Fibroblast of villous mesenchyme (primary cell): ENCODE measurements at places on chromosomes 11 and 22. TPM values are rescaled to one million over a fixed set of nuclear protein-coding genes. Genes with fewer than 3 reads are reported as not detected.
A peak's percentile ranks its signal among the peaks of the same experiment; 100 is the strongest.

GRCh38 chr22:20446383-20446970 is 8.9 kb upstream of the SCARF2 start:
- DNase-seq, result no peak

DNA sequence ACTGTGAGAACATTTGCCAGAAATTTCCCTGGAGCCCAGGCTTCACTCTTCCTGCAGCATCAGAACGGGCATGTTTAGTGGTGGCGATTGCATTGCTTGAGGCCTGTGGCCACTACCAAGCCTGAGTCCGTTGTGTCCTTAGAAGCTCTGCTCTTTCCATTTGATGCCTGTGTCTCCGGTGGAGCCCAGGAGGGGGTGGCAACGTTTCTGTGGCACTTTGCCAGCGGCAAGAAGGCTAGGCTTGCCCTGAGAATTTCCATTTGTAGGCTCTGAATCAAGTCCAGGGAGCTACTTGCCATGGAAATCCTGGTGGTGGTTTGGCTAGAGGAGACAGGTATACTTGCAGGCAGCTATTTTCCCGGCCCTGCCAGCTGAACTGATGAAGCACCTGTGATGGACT is 47.1 kb downstream of the ADAMTS8 start:
- no peak for DNase-seq

GRCh38 chr11:79200398-79201070 is 240.3 kb downstream of the TENM4 start:
- DNase-seq, result no peak

DNA sequence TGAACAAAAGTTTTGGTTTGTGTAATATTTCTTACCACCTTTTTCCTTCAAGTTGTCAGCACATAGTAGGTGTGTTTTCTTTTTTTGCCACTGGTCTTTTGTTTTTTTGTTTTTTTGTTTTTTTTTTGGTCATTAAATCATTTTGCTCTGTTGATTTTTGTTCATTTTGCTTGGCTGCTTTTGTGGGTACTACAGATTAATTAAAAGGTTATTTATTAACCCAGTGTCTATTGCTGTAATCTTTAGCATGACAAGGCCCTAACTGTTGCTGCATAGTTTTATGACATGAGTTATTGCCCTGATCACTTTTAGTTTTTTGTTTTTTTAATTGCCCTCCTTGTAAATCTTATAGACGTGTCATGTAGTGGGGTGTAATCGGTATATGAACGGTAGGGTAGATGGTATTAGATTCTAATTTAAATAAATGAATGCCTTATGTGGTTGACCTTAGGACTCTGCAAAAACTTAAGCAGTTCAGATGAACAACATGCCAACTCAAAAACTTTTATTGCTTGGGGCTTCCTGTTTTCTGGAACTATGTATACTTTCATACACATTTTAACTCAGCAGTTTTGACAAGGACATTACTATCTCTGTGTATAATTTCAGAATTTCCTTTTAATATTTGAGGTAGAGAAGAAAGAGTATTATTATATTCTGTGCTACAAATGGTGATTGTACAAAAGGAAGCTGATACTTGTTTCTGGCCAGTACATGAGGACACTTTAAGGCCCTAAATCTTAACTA is 7.9 kb downstream of the EWSR1 start:
- peak; percentile 4 for DNase-seq

DNA sequence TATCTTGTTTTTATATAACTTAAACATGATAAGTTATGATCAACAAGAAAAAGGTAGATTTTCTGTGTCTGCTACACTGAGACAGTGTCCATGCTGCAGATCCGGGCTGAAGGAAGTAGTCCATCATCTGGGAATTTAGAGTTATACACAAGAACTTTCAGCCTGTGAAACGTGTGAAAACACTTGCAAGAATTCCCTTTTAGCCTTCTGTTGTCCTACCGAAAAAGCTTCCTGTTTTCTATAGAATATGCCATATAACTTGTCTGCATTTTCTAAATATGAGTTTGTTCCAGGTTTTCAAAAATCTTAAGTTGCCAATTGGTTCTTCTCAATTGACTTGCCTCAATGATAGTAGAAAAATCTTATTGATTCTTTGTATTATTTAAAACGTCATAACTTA is 64.4 kb upstream of the MYO18B start:
- DNase-seq, result no peak

GRCh38 chr11:13207665-13208594 is 69.7 kb upstream of the BMAL1 start:
- peak; percentile 91 for DNase-seq

DNA sequence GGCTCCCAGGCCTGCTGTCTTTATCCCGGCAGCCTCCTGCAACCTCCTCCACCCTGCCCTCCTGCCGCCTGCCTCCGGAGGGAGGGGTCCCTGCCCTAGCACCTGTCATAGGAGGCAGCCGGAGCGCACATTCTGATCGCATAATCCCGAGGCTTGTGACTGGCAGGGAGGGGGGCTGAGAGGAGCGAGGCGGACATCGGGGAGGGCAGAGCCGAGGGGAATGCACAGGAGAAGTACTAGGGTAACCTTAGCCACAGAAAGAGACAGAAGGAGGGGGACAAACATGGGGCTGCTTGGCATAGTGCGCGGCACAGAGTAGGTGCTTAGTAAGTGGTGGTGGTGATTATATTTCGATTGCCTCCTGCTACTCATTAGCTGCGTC is 9.2 kb upstream of the ALX4 start:
- no peak for DNase-seq

DNA sequence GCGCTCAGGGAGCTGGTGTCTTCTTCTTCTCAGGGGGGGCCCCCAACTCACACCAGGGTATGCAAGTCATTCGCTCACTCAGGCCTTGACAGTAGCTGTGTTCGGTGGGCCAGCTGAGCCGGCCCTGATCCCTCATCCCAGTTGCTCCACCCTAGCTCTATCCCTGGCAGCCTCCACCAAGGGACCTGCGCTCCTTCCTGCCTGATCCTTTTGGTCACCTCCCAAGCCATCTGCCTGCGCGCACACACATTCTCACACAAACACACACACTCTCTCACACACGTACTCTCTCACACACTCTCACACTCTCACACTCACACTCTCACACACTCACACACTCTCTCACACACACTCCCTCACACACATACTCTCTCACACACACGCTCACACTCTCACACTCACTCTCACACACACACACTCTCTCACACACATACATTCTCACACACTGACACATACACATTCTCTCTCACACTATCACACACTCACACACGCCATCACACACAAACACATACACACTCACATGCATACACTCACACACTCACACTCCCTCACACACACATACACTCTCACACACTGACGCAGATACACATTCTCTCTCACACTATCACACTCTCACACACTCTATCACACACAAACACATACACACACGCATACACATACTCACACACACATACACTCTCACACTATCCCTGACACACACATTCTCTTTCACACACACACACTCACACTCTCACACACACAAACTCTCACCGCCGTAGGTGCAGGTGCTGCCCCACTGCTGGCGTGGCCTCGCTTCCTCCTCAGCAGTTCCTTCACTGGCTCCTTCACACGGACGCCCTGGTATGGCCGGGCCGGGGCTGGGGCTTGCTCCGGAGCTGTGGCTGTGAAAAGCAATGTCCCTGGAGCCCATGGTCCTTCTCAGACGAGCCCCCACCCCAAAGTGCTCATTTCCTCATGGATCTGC is 20.8 kb downstream of the POU2AF1 start:
- no peak for DNase-seq

DNA sequence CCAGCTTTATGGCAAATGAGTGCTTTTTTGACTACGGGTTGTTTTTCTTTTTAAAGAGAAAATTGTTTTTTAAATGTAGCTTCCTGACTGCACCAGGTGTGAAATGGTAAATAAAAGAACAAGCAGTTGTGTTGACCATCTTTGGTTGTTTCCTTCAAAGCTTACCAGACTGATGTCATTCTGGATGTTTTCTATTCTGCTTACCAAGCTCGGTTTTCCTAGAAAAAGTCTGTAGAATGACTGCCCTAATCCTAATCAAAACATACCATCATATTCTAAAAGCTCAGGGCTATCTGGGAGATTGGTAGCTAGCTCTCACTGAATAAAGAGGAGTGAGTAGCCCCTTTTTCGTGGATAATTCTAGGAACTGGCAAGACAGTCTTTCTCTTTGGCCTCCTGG is 77.7 kb downstream of the GAB2 start:
- DNase-seq, result no peak

DNA sequence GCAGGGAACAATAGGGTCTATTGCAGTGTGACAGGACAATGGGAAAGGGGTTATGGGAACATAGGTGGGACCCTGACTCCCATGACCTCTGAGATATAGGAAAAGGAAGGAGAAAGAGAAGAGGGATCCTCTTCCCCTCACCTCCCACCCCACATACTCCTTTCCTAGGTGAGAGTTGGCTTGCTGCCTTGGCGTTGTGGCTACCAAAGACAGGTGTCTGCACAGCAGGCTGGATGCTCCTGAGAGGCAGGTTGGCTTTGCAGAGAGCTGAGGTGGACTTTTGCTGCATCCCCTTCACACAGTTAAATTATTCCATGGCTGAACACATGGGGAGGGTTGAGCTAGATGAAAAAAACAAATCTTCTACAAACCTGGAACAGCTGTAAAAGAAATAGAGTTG is 80.7 kb downstream of the SYT9 start:
- DNase-seq, result no peak

GRCh38 chr11:47917599-47918369 is 62.6 kb upstream of the PTPRJ start:
- DNase-seq, result peak; percentile 99

DNA sequence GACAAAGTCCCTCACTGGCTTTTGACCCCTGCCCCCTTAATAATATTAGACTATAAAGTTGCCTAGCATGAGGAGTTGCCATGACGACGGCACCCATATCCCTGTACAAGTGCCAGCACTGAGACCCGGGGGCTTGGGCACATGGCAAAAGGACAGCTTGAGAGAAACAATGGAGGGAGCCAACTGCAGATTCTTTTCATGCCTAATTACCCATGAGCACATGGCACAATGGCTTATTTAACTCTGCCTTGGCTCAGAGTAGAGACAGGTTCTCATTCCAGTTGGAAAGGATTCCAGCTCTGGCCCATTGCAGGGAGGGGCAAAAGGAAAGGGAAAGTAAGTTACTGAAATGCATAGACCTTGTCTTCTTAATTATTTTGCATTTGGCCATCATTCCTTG is 261.2 kb upstream of the UBASH3B start:
- no peak for DNase-seq

- DNase-seq, result no peak
These were observed 71.1 kb upstream of the WNT7B start for GRCh38 chr22:46047841-46048595.

DNA sequence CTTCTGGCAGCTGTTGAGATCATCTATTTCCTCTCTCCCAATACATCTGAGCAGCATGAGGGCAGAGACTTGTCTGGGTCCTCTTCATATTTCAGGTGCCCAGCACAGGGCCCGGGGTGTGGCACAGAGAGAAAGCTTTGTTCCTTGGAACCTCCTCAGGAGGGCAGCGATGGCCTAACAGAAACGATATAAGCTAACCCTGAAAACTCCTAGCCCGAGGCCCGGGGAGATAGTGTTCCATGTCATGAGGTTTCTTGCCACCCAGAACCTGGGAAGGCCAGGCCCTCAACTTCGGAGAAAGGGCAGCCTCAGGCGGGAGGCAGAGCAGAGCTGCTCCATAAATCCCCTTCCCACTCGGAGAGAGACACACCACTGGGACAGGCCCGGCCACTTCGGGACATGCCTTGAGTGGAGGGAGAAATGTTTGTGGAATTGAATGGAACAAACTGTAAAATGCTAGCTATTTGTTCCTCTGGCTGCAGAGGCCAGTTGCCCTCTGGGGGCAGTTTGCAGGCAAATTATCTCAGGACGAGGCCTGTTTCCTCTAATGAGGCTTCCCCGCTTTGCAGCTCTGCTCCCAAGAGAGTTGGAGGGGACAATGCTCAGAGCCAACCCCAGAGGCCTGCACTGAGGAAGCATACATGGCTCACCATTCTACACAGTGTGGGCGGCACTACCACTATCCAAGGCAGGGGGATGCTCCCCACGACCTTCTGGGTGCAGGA is 11.6 kb downstream of the ARRB1 start:
- no peak for DNase-seq

GRCh38 chr22:46864314-46865051 is 102.0 kb downstream of the TBC1D22A start:
- DNase-seq, result no peak

- no peak for DNase-seq
These were observed 111.8 kb downstream of the MPPED2 start for GRCh38 chr11:30474151-30474954.

- no peak for DNase-seq
These were observed 101.8 kb downstream of the DCDC1 start for GRCh38 chr11:31267720-31268119.

- DNase-seq, result peak; percentile 53
These were observed 56.8 kb upstream of the GRIA4 start for GRCh38 chr11:105553025-105553424.

- DNase-seq, result peak; percentile 97
These were observed 174.4 kb downstream of the MAML2 start for GRCh38 chr11:96168623-96169022.

- DNase-seq, result no peak
These were observed 26.4 kb downstream of the PDE3B start for GRCh38 chr11:14669958-14670357.

- DNase-seq, result no peak
These were observed 111.6 kb downstream of the NTM start for GRCh38 chr11:131481971-131482370.

DNA sequence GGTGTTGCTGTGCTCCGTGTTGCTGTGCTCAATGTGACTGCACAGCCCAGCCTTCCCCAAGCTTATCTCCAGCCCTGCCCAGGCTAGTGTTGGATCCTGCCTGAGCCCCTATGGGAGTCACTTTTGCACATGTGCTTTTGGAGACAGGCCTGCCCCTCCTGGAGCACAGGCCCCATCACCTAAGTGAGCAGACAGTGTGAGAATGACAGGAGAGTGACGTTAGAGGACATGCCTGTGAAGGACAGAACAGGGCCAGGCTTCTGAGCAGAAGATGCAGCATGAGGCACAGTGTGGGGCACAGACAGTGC is 36.6 kb upstream of the SUSD2 start:
- no peak for DNase-seq

DNA sequence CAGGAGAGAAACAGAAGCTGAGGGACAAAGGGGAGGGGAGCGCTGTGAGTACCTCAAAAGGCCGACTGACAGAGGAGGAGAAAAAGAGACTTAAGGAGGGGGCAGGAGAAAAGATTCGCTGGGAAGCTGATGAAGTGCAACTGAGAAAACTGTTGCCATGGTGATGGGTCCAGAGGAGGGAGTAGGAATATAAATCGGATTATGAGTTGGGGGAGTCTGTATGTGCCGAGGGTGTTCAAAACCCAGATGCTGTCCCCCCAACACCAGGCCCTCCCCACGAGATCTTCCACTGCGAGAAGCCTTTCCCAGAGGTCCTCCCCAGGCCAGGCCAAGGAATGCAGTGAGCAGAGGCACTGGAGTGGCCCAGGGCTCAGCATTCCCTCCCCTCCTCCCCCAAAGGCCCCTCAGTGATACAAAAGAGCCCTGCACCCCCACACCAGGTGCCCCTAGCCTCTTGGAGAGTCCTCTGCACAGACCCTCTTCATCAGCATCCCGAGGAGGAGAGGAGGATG is 13.7 kb upstream of the BCL9L start:
- no peak for DNase-seq

Gene CLNS1A
- total RNA-seq, result 69.3 and 88.5 TPM in 2 replicates

Gene ACR
- not detected in 2 replicates for total RNA-seq
